D341Med (cell line): ENCODE measurements at places on chromosomes 2 and 18.

GRCh38 chr2:222310747-222311318, 12.0 kb upstream of the PAX3 start:
- DNase-seq: no peak

GRCh38 chr2:49210191-49210590, 55.9 kb upstream of the FSHR start:
- DNase-seq: no peak

DNA sequence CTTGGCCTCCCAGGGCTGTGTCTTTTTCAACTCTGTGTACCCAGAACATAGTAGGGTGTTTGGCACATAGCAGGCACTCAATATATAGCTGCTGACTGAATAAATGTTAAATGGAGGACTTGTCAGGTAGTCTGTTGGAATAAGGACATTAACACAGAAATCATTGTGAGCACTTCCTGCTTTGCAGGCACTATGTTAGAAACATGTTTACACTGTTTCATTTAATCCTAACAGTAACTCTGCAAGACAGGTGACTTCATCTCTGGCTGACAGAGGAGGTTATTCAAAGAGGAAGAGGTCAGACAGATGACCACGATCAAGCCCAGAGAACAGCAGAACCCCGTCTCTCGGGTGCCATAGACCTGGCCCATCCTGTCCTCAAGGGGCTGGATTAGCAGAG, 28.0 kb upstream of the PIEZO2 start:
- no peak for DNase-seq

DNA sequence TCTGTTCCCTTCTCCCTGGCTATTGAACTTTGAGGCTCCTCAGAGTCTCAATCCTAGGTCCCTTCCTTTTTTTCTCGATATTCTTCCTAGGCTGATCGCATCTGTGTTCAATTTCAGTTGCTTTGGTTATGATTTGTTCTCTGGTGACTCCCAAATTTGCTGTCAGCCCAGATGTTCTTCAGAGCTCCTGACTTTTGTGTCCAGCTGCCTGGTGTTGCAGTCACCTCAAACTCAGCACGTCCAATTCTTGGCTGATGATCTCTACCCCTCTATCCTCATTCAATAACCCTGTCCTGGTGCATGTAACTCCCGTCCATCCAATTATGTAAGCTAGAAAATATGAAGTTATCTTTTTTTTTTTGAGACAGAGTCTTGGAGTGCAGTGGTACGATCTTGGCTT, 31.4 kb downstream of the DIS3L2 start:
- no peak for DNase-seq

DNA sequence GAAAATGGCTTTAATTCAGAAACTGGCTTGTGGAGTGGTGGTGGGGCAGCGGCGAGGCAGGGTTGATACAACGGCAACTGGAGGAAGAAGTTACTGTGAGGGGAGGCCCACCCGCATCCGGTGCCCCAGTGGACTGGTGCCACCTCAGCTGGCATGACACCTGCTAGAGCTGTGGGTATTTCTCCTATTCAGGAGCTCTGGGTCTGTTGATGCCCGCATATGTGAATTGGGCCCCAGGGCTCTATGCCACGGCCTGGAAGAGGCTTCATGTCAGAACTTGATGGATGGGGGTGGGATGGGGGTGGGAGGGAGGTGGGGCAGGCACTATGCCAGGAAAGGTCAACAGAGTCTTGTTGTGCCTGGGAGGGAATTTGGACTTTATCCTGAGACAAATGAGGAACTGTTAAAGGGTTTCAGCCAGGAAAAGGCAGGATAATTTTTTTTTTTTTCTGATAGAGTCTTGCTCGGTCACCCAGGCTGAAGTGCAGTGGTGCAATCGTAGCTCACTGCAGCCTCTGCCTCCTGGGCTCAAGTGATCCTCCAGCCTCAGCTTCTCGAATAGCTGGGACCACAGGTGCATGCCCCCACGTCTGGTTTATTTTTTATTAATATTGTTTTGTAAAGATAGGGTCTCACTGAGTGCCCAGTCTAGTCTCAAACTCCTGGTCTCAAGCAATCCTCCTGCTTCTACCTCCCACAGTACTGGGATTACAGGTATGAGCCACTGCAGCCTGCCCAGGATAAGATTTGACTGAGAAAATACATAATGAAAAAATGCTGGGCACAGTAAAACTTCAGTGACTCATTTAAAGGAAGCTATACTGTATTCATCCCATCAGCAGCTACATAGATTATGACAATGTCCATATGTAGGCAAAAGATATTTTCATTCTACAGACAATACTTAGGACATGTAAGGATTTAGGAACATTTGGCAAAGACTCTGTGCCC, 52.6 kb downstream of the SH2D6 start:
- DNase-seq: no peak
